IPS DF 6.9 (cell line): ENCODE measurements at places on chromosomes 5 and 9.
A peak's percentile ranks its signal among the peaks of the same experiment; 100 is the strongest.

GRCh38 chr9:2013743-2014475 lies 1.2 kb upstream of the SMARCA2 start:
- DNase-seq = no peak

GRCh38 chr9:133752739-133753446 lies 14.7 kb upstream of the SARDH start:
- no peak for DNase-seq

GRCh38 chr9:90799271-90799852 lies 2.3 kb upstream of the SYK start:
- no peak for DNase-seq

- no peak for DNase-seq
Measured at GRCh38 chr9:32385152-32385884, 875 bp downstream of the ACO1 start.

DNA sequence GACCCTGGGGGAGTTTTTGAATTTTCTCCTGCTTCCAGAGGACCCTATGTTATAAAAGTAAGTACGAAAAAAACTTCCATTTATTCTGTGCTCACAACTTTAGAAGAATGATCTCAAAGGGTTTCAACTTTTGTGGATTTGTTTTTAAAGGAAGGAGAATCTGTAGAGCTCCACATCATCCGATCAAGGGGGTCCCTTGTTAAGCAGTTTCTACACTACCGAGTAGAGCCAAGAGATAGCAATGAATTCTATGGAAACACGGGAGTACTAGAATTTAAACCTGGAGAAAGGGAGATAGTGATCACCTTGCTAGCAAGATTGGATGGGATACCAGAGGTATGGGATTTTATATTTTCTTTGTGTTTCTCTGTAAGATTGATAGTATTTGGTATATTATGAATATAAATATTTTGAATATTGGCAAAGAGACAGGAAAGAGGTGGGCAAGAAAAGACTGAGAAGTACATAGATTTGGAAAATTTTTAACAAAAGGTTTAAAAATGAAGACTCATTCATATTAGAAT lies 84.2 kb downstream of the ADGRV1 start:
- DNase-seq = no peak

GRCh38 chr9:107969141-107969540 lies 479.6 kb upstream of the KLF4 start:
- DNase-seq = no peak

DNA sequence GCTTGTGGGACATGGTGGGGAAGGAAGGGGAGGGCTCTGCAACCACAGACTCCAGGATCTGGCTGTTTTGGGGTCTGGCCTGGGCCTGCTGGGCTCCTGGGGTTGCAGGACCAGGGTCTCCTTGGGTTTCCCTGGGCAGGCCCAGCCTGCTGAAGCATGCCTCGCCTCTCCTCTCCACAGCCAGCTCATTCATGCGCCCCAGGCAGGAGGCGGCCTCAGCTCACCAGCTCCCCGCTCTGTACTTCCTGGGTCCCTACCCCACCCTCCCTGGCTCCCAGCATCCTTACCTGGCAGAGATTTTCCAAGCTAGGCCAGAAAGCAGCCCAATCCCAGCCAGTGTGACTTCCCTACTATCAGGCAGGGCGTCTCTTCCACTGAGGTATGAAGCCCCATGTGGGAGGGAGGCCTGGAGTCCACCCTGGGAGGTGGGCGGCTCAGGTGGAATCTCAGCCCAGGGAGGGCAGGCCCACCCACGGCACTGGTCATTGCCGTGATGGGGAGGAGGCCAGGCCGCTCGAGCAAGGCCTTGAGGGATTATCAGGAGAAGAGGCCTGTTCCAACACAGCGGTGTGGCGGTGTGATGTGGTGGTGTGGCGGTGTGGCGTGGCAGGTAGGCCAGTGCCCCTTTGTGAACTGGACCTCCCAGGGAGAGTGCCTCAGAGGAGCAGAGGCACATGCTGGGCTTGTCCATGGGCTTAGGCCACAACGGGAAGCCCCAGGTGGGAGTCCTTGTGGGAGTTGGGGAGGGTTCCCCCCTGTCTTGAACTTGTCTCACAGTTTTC lies 103.4 kb downstream of the DAB2IP start:
- DNase-seq = no peak

GRCh38 chr5:149063017-149063687 lies at the start of gene SH3TC2:
Gene SH3TC2 (minus strand): TSS chr5:149063062. CDS start chr5:149063022, 40 bp downstream.
- peak; percentile 35 for DNase-seq

- no peak for DNase-seq
Measured at GRCh38 chr9:134726026-134726721, 84.6 kb downstream of the COL5A1 start.

DNA sequence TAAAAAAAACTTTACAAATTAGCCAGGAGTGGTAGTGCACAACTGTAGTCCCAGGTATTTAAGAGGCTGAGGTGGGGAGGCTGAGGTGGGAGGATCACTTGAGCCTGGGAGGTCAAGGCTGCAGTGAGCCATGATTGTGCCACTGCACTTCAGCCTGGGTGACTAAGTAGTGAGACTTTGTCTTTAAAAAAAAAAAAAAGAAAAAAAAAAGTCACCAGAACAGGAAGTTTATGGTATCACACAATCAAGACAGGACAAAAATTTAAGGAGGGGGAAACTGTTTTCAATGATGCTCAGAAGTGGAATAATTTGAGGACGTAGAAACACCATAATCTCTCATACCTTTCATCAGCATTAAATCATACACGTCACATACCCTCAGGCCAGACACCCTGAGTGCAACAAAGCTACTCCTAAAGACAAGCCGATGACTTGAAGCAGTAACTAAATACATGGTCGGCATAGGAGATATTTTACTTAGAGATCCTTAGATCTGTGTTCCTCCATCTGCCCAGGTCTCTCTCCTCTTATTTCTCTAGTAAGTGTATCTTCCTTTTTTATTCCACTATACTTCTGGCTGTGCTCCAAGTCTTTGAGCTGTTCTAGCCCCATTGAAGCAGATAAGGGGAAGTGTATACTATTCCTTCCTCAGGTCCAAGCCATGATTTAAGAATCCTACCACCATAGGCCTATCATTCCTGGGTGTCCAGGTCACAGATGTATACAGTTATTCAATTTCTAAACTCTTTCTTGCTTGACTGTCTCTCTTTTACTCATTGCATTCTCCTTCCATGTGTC lies 91.3 kb upstream of the APC start:
- DNase-seq = no peak

- DNase-seq = no peak
Measured at GRCh38 chr5:142922223-142922952, 152.2 kb downstream of the ARHGAP26 start.

DNA sequence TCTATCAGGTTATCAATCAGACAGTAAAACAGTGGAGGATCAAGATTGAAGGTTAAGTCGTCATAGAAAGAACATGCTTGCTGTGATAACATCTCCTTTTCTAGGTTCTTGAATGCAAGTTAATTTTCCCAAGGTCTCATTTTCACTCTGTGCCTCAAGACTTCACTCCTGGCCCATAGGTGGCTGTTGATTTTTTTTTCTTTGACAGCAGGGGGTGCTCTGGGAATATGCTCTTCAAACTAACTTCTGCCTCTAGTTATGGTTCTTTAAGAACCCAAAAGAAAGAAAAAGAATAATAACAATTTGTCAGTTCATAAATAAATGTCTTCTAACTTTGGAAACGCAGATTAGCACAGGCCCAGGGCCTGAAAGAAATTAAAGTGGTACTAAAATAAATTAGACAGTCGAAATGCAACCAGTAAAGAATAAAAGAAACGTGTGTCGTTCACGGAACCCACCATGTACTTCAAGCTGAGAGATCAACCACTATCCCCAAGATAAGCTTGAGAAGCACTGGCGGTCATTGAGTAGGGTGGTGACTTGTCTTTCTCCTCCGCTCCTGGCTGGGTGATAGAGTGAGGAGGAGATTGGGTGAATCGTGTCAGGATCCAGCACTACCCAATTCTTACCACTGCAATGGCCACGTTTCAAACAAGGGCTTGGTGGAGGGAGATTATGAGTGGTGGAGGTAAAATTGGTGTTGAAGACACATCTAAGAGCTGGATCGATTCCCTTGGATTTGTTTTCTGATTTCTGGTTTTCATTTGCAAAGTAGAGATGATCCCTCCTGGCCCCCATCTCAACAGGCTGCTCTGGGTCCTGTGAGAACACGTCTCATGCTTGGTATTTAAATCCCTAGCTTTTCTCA lies 93.4 kb upstream of the IRX4 start:
- no peak for DNase-seq

DNA sequence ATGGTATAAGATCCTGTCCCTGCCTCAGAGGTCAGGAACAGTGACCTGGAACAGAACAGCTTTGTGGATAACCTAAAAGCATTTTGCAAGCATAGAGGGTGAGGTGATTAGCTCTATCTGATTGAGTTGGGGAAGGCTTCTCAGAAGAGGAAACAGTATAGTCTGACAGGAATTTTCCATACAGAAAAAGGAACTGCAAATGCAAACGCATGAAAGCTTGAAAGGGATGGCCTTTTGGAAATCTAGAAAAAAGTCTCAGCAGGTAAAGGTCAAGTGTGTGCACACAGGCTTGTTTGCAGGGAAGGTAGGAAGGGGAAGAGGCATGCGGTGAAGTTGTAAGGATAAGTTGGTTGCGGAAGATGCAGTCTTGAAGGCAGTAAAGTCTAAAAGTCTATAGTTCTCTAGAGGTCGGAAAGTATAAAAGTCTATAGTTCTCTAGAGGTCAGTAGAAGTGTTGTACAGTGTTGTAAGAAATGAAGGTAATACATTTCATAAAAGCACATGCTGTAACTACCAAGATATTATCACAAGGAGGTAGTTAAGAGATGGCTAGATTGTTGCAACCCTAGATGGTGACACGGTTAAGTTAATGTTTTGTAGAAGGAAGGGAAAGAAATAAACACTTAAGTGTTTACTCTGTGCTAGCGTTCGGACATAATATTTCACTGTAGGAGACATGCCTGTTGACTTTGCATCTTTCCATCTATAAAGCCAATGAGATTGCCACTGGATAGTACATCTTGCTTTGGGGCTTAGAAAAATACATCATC lies 16.7 kb upstream of the HSPB3 start:
- no peak for DNase-seq

GRCh38 chr9:78280982-78281668 lies 15.8 kb upstream of the PSAT1 start:
- DNase-seq = no peak

GRCh38 chr9:21708260-21708711 lies 94.2 kb upstream of the MTAP start:
- DNase-seq = no peak

- DNase-seq = no peak
Measured at GRCh38 chr9:124478354-124478753, 28.1 kb downstream of the ADGRD2 start.

DNA sequence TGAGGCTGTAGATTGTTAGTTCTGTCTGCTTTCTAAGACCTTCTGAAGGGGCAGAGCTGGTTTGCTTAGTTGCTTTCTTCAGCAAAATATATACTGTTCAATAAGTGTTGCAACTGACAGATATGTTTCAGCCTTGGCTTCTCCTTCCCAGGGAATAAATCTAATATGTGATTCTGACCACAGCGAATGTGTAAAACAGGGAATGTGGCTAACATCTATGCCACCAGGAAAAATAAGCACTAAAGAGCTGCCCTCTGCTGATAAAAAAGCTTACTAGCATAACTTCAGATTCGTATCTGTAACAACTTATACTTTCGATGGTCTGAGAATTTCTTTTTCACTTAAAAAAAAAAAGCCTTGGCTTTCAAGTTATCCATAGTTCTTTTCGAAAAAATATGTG lies 13.0 kb upstream of the OSMR start:
- no peak for DNase-seq

DNA sequence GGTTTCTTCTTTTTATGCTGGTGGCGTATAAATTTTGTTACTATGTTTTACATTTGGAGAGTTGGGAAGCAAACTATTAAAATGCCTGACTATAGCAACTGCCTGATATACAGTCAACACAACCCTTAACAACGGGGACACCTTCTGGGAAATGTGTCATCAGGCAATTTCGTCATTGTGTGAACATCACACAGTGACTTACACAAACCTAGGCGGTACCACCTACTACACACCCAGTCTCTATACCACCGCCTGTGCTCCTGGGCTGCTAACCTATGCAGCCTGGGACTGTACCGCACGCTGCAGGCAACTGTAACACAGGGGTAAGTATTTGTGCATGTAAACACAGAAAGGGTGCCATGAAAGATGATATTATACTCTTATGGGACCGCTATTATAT lies 1.3 kb upstream of the CDHR2 start:
- DNase-seq = no peak

DNA sequence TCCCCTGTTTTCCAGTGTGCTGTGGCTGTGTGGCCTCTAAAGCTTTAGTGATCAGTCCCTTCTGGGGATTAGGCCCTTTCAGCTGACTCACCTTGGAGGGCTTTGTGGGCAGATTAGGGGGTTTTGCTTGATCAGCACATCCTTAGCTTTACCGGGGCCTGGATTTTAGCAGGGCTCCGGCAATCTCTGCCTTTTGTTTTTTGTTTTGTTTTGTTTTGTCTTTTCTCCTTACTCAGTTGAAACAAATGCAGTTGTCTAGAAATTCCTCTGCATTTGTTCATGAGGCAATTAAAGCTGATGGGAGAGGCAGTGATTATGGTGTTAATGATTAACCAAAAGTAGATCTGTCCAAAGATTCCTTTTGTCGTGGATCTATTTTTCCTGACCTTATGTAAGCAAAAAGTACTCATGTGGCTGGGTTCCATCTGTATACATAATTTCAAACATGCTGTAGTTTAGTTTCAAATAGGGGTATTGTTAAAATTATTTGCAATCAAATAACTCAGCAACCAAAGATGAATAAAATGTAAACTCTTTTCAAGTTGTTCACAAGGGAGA lies 5.2 kb upstream of the TDRD7 start:
- DNase-seq = no peak

GRCh38 chr5:159543326-159543725 lies 213.0 kb upstream of the IL12B start:
- DNase-seq = no peak

DNA sequence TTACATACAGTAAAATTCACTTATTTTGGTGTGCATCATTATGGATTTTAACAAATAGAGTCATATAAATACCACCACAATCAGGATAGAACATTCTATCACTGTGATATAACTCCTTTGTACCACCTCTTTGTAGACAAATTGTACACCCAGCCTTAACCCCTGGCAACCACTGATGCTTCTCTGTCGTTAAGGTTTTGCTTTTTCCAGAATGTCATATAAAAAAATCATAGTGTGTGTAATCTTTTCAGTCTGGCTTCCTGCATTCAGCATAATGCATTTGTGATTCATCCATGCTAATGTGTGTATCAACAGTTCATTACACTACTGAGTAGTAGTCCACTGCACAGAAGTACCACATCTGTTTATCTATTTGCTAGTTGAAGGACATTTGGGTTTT lies 81.2 kb downstream of the ARSB start:
- no peak for DNase-seq

- DNase-seq = no peak
Measured at GRCh38 chr5:98498028-98498427, 275.4 kb upstream of the RGMB start.

GRCh38 chr9:119177196-119177595 lies 192.0 kb downstream of the BRINP1 start:
- DNase-seq = no peak

DNA sequence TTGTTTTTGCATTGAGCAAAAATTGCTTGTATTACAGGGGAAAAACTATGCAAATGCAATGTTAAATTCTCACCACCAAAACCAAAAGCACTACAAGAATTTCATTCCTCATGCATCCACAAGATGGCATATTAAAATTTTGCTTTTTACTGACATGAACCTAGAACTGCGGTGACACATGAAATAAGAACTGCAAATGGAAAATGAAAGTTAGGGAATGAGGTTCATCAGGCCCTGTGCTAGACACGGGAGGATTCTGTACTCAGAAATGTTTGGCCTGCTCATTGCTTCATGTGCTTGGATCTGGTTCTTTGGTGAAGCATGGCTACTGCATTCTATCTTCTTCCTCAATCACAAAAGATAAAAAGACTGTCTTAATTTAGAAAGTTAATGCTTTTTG lies 9.1 kb upstream of the RFK start:
- no peak for DNase-seq

- DNase-seq = no peak
Measured at GRCh38 chr5:134103998-134104654, 10.4 kb upstream of the TCF7 start.
